Hematopoietic multipotent progenitor cell treated with erythropoietin and hydrocortisone succinate and interleukin-3 and kit ligand, for 15 days (in vitro differentiated cells): ENCODE measurements at places on chromosomes 13 and 19.
A peak's percentile ranks its signal among the peaks of the same experiment; 100 is the strongest.

DNA sequence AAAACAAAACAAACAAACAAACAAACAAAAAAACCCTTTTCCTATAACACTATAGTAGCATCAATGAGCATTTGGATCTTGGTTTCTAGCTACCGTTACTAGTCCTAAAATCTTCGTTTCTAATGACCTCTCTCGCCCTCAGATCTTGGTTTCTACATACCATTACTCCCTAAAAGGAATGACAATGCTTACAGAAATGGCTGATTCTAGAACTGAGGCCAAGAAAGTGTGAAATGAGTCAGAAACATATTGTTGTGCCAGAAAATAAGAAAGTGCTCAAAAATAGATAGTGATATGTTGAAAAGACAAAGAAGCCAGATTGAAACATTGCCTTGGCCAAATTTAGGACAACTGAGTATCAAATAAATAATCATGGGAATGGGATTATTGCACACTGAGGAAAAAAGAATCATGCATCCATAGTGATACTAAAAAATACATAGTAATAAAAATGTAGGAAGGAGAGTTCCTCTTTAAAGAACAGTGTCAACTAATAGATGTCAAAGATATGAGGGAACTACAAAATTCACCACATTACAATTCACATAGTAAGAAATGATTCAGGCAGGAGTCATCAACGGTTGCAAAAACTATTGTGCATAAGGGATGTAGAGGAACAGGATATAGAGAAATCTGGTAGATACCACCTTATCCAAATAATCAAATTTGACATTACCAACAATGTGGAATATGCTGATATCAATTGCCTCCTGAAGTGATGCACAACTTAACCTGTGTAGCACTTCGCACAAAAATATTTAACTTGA, 386.6 kb downstream of the DIAPH3 start:
- DNase-seq = no peak

GRCh38 chr19:42497492-42498168, 30.7 kb downstream of the CEACAM1 start:
- DNase-seq = no peak

GRCh38 chr13:113671066-113672001, 4.3 kb downstream of the GRK1 start:
- DNase-seq = no peak

DNA sequence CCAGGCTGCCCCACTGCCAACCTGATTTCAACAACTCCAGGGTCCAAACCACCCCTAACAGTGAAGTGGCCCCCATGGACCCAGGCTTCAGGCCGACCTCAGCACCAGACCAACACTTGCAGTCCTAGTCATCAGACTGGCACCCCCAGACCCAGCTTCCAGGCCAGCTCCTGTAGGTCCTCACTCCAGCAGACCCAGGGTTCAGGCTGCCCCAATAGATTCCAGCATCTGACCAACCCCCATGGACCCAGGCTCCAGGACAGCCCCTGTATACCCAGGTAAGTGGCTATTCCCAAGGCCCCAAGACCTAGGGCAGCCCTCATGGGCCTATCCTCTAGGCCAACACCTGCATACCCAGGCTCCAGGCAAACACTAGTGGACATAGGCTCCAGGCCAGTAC, 193.8 kb upstream of the OBI1 start:
- DNase-seq = no peak

DNA sequence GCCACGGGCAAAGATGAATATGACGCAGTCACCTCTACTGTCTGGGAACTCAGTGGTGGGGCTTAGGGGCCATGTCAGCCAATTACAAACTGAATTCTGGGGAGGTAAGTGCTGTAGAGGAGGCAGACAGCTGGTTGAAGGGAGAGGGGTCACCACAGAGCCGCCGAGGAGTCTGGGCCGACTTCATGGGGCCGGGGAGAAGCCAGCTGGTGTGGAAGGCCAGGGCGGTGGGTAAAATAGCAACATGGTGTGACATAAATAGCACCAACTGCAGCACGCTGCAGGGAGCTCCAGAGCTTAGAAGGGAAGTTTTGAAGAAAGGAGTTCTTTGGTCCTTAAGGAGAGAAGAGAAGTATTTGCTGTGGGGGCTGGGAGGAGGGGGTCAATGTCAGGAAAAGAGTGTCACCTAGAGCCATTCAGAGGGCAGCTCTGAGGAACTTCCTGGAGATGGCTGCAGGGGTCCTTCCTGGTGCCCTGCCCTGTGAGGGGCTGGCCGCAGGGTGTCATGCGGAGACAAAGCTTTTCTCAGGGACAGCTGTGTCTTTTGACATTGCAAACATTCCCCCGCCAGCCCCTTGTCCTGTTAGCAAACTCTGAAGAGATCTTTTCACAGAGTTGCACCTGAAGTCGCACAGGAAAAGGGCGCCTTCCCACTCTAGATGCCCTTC, 6.4 kb downstream of the METTL21C start:
- DNase-seq = no peak

DNA sequence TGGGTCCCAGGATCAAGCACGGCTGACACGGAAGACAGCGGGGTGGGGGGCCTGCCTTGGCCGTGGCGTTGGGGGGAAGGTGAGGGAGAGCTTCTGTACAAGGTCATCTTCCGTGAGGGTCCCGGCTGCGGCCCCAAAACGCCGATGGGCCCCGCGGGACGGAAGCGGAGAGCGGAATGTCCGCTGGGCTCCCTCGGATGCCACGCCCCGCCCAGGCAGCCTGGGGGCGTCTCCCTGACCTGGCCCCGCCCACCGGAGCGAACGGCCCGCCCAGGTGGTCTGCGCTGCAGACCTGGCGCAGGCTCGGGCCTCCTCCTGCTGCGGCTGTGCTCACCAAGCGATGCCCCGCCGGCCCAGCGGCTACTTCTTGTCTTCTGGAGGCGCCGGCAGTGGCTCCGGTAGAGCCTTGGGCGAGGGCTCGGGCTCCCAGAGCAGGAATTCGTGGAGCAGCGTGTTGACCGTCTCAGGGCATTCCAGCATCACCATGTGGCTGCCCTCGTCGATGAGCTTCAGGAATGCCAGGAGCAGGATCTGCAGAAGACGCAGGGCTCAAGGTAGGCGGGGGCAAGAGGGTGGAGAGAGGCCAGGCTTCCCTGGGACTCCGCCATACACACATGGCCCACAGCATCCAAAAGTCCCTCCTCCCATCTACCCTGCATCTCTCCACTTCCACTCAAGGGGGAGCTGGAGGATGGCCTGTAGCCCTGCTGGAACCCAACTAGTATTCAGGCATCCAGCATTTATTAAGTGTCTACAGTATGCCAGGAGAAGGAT, 10.7 kb downstream of the ABHD8 start:
- DNase-seq = peak; percentile 84

- DNase-seq = no peak
These were observed 358.1 kb downstream of the ENOX1 start for GRCh38 chr13:43428545-43429296.

GRCh38 chr13:72886272-72887067, 104.5 kb downstream of the PIBF1 start:
- peak; percentile 13 for DNase-seq

GRCh38 chr19:49337267-49338022, 2.2 kb downstream of the CD37 start:
- DNase-seq = no peak
